Uterine smooth muscle cell (primary cell): ENCODE measurements at places on chromosomes 2 and 18. TPM values are rescaled to one million over a fixed set of nuclear protein-coding genes. Genes with fewer than 3 reads are reported as not detected.

SLC38A11 gene
- total RNA-seq: 0.22 and 1.5 TPM in 2 replicates

PRADC1 gene
- total RNA-seq: 12.1 and 28.1 TPM in 2 replicates

FBXO48 gene
- 0.37 and 0.66 TPM in 2 replicates for total RNA-seq

AKAIN1 gene
- not detected in 2 replicates for total RNA-seq

CEBPZOS gene
- 15.6 and 17.9 TPM in 2 replicates for total RNA-seq

SERPINB3 gene
- not detected in 2 replicates for total RNA-seq

CIB4 gene
- not detected in 2 replicates for total RNA-seq

SCYGR6 gene
- total RNA-seq: not detected in 2 replicates
